ENCODE measurements at places on chromosomes 16 and 17.

DNA sequence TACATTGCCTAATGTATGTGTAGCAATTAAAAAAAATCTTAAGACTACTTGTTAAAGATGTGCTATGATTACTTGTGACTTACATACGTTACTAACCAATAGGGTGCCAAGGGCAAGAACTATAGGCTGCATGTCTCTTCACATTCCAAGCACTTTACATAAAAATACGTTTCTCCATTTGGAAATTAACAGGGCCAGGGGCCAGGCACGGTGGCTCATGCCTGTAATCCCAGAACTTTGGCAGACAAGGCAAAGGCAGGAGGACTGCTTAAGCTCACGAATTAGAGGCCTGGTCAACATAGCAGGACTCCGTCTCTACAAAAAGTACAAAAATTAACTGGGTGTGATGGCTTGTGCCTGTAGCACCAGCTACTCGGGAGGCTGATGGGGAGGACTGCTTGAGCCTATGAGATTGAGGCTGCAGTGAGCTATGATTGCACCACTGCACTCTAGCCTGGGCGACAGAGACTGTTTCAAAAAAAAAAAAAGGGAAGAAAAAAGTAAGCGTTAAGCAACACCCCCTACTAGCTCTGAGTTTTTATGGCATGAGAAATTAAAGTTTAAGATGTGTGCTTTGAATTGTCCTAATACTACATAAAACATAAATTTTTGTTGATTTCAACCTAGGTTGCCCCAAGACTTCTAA lies 12.3 kb downstream of the PSMD12 start:
- no peak for DNase-seq

- no peak for DNase-seq
Observed at GRCh38 chr16:62046801-62047200, 10.6 kb upstream of the CDH8 start.

- DNase-seq: peak; percentile 73
Observed at GRCh38 chr17:81685108-81685507, 1.3 kb downstream of the HGS start.

GRCh38 chr16:1271380-1271723 lies 15.5 kb downstream of the TPSD1 start:
- no peak for DNase-seq

- no peak for DNase-seq
Observed at GRCh38 chr17:48589060-48589830, 796 bp downstream of the HOXB3 start.

DNA sequence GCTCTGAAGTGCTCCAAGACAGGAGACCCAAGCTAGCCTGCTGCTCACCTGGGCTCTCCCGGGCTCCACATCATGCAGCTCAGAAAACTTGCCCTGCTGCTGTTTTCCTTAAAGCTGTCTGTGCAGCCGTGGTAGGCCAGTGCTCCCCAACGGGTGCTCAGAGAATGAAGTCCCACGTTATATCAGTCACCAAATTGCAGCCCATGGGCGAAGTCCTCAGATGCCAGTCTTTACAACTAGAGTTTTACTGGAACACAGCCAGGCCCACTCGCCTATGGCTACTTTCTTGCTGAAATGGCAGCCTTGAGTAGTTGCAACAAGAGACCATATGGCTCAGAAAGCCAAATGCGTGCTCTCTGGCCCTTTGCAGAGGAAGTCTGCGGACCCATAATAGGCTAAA lies 6.3 kb downstream of the CREBBP start:
- no peak for DNase-seq

GRCh38 chr16:69318177-69318910 lies 7.2 kb downstream of the VPS4A start:
- no peak for DNase-seq

DNA sequence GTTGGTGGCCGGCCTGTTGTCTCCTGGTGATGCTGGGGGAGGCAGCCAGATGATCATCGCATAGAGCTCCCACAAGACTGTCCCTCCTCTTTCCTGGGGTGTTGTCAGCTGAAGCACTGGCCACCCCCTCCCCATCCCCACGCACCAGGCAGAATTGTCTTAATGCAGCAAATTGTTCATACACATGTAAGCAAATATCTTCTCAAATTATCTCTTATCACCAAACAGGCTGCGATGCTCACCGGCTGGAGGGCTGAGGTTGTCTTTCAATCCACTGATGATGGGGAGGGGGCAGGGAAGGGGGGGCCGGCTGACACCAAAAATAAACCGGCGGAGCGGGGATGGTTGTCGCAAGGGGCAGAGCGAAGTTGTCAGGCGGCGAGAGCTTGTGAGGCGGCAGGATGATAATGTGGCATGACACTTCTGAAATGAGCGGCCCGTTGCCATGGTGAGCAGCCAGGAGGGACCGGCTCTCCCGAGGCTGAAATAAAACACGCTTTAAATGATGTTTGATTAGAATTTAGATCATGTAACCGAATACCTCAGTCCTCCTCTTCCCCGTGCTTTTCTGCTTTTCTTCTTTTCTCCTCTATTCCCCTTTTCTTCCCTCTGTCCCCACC lies 59.8 kb downstream of the MRM1 start:
- no peak for DNase-seq

- peak; percentile 63 for DNase-seq
Observed at GRCh38 chr17:82153745-82154375, 55.8 kb upstream of the FASN start.

GRCh38 chr17:62126292-62126691 lies 61.2 kb upstream of the MED13 start:
- DNase-seq: no peak

- DNase-seq: no peak
Observed at GRCh38 chr17:37789771-37790541, 45.1 kb upstream of the HNF1B start.

DNA sequence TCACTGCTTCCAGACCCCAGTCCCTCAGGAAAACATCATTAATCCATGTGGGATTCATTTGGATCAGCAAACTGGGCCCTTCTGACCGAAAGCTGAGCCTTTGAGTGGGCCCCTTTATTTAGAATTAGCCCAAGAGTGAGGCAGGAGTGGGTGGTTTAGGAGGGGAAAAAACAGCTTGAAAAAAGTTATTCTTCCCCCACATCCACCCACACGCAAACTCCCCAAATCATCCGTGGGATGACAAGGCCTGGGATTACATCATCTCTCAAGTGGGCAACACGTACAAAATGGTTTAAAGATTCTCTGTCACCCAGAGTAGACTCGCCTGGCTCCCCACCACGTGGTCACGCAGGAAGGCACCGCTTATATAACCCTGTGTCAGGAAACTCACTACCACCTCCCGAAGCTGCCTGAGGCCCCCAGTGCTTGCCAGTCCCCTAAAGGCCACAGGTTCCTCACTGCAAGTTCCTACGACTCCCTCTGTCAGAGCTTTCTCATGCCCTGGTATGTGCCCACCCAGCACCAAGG lies 27.6 kb downstream of the GSG1L start:
- no peak for DNase-seq

- DNase-seq: no peak
Observed at GRCh38 chr16:56984639-56985038, 4.7 kb upstream of the NLRC5 start.

GRCh38 chr16:87325423-87325858 lies 8.2 kb upstream of the C16orf95 start:
- no peak for DNase-seq

GRCh38 chr16:60703096-60703495 lies 1333.1 kb downstream of the CDH8 start:
- no peak for DNase-seq

- no peak for DNase-seq
Observed at GRCh38 chr16:51763072-51763661, 612.1 kb upstream of the SALL1 start.

DNA sequence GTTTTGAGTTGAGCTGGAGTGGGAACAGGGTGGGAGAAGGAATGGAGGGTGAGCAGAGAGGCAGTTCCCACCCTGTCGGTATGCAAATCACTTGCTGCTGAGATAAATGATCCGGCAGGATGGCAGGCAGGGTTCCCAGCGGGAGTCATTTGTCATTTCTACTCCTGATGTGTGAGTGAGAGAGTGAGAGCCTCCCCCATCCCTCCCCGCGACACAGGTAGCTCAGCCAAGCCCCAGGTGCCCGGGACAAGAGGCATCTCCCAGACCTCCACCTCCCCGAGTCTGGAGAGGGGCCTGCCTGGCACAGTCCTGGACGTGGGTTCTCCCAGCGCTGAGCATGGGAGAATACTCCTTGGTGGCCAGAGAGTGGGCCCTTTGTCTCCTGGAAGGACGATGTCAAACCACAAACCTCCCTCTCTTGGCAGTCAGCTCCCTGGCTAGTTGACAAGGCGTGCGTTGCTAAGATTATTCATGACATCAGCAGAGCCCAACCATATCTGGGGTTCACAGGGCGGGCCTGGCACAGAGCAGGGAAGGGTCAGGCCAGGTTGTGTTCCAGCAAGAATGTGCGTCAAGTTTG lies 33.7 kb upstream of the TNRC6C start:
- no peak for DNase-seq

- no peak for DNase-seq
Observed at GRCh38 chr16:11106726-11107125, 149.3 kb downstream of the SOCS1 start.

- DNase-seq: no peak
Observed at GRCh38 chr16:51629576-51629975, 478.5 kb upstream of the SALL1 start.

DNA sequence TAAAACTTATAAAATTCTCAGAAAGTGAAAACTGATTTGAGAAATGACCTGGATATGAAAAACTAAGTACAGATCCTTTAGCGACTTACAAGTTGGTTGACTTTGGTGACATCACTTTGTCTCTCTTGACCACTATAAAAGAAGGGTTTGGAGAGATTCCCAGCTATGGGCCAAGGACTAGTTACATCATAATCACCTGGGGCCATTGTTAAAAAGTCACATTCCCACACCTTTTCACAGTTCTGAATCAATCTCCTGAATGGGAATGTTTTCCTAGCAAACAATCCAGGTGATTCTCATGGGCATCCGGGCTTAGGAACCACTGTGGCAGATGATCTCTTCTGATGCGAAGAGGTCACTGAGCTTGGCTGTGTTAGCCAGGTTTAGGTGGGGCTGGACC lies 620 bp upstream of the VWA3A start:
- no peak for DNase-seq

GRCh38 chr17:12745486-12745885 lies 43.8 kb upstream of the ARHGAP44 start:
- no peak for DNase-seq
